ENCODE measurements at places on chromosomes 3 and 15. TPM values are rescaled to one million over a fixed set of nuclear protein-coding genes. Genes with fewer than 3 reads are reported as not detected.

TMEM108 gene
- total RNA-seq = under 0.01 TPM

FAM3D gene
- 0.16 TPM for total RNA-seq

DPPA4 gene
- not detected for total RNA-seq

PIGB gene
- 4.4 TPM for total RNA-seq

ZMYND10 gene
- 0.31 TPM for total RNA-seq

GOLGA8S gene
- total RNA-seq = not detected

SLC51A gene
- total RNA-seq = not detected

CSPG5 gene
- total RNA-seq = 0.16 TPM

FSIP1 gene
- 0.16 TPM for total RNA-seq
